A549 treated with RU486 at 1 μM for 4 hours (cell line): ENCODE measurements at places on chromosomes 12 and 14. TPM values are rescaled to one million over a fixed set of nuclear protein-coding genes. Genes with fewer than 3 reads are reported as not detected.

The BDKRB1 gene
- total RNA-seq, result 0.45 to 1.3 TPM (median 0.87 TPM) in 5 replicates

The DHRS1 gene
- total RNA-seq, result 10.3 to 14.0 TPM (median 13.1 TPM) in 5 replicates

The PTPRO gene
- 0.05 to 0.08 TPM in 2 of 5 replicates, not detected in the others for total RNA-seq

The HPD gene
- total RNA-seq, result 1.1 to 2.0 TPM (median 1.6 TPM) in 5 replicates

The PTCSC3 gene
- not detected in 5 replicates for total RNA-seq

The KRT4 gene
- total RNA-seq, result 2.6 to 4.3 TPM (median 3.1 TPM) in 5 replicates

The SETD1B gene
- total RNA-seq, result 11.4 to 15.8 TPM (median 14.5 TPM) in 5 replicates

The ITGB7 gene
- 0.23 to 0.59 TPM (median 0.45 TPM) in 5 replicates for total RNA-seq

The PLEK2 gene
- 22.6 to 30.6 TPM (median 24.8 TPM) in 5 replicates for total RNA-seq

The TMTC2 gene
- total RNA-seq, result 0.77 to 1.2 TPM (median 0.83 TPM) in 5 replicates

The CLEC4D gene
- not detected in 5 replicates for total RNA-seq

The DPY19L2 gene
- 1.1 to 2.6 TPM (median 1.8 TPM) in 5 replicates for total RNA-seq

The SNRNP35 gene
- total RNA-seq, result 19.1 to 23.0 TPM (median 19.7 TPM) in 5 replicates

The RTL1 gene
- total RNA-seq, result 0.26 to 0.34 TPM (median 0.27 TPM) in 5 replicates
